ENCODE measurements at places on chromosomes 1 and 21. TPM values are rescaled to one million over a fixed set of nuclear protein-coding genes. Genes with fewer than 3 reads are reported as not detected.

The LAMC1 gene
- 313 TPM for polyA plus RNA-seq

The TMIGD3 gene
- 0.14 TPM for polyA plus RNA-seq

The SLAMF9 gene
- polyA plus RNA-seq, result not detected

The KLHDC8A gene
- polyA plus RNA-seq, result 1.2 TPM

The BLACAT1 gene
- polyA plus RNA-seq, result 3.6 TPM

The CHI3L1 gene
- 1.5 TPM for polyA plus RNA-seq

The KIAA0040 gene
- polyA plus RNA-seq, result 20.8 TPM

The VSIG8 gene
- polyA plus RNA-seq, result 0.10 TPM

The CELA2A gene
- 0.34 TPM for polyA plus RNA-seq

The SPATA1 gene
- polyA plus RNA-seq, result 3.6 TPM

The GJB4 gene
- polyA plus RNA-seq, result not detected

The HTR6 gene
- polyA plus RNA-seq, result not detected

The CNKSR1 gene
- polyA plus RNA-seq, result 23.1 TPM

The MPZ gene
- polyA plus RNA-seq, result 2.5 TPM

The PLCH2 gene
- 3.1 TPM for polyA plus RNA-seq

The KCNK2 gene
- polyA plus RNA-seq, result 0.14 TPM

The OR2T35 gene
- not detected for polyA plus RNA-seq

The AADACL4 gene
- polyA plus RNA-seq, result 0.10 TPM

The COL8A2 gene
- 0.99 TPM for polyA plus RNA-seq

The HJV gene
- not detected for polyA plus RNA-seq

The NDUFS5 gene
- polyA plus RNA-seq, result 236 TPM
